Sigmoid colon (tissue), 7 donors: ENCODE measurements at places on chromosomes 2 and 18. TPM values are rescaled to one million over a fixed set of nuclear protein-coding genes. Genes with fewer than 3 reads are reported as not detected.

GRCh38 chr2:70977605-70978205 lies 725 bp upstream of the ANKRD53 start:
- DNase-seq, result peak; percentile 81

CIB4 gene
- not detected for polyA plus RNA-seq

DNA sequence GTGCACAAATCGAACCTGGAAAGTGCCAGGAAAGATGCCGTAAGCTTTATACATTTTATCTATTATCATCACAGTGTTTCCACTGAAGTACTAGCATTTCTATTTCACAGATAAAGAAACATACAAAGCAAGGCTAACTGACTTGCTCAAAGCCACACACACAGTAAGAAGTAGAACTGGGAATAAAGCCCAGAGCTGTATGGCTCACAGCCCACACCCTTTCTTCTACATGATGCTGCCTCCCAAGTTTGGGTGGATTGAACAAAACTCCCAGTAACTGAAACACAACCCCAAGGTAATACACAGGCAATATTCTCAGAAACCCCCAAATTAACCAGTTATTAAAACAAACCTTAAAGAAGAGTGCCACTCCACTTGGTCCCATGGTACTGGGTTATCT lies 11.2 kb downstream of the SAP130 start:
- DNase-seq, result no peak

MAL gene
- 0.69 TPM for polyA plus RNA-seq

DNA sequence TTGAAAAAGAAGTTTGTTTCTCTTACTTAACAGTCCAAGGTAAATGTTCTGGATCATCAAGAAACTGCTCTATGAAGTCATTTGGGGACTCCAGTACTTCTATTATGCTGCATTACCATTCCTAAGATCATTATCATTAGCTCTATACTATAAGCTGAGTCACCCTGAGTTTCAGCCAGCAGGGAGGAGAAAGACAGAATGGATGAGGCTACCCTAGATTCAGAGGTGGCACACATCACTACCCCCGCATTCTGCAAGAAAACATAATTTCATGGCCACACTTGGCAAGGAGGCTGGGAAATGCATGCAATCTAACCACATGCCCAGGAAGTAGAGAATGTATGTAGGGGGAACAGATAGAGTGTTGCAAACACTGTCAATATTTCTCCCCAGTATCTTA lies 16.6 kb upstream of the LNPK start:
- DNase-seq, result no peak

GRCh38 chr2:74668087-74668486 lies 14.0 kb downstream of the SEMA4F start:
- no peak for DNase-seq

HNMT gene
- 118 TPM for polyA plus RNA-seq

GRCh38 chr18:22110461-22110924 lies 58.9 kb upstream of the GATA6 start:
- DNase-seq, result no peak

DNA sequence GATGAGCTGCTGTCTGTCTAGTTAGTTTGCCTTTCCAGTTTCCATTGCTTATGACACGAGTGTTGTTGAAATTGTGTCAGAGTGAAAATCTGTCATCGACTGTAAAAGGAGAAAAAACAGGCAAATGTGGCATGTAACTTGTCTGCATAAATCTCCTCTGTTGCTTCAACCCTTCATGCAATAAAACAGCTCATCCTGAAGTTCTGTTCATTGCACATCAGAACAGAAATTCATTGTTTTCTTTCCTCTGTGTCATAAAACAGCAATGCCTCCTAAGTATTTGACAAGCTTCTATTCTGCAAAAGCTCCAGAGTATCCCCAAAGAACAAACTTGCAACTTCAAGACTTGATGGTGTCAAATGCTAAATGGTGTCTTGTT lies 432.1 kb downstream of the MEIS1 start:
- no peak for DNase-seq

FTCDNL1 gene
- not detected for polyA plus RNA-seq

- DNase-seq, result no peak
Observed at GRCh38 chr2:223513771-223514455, 88.2 kb downstream of the SCG2 start.

DNA sequence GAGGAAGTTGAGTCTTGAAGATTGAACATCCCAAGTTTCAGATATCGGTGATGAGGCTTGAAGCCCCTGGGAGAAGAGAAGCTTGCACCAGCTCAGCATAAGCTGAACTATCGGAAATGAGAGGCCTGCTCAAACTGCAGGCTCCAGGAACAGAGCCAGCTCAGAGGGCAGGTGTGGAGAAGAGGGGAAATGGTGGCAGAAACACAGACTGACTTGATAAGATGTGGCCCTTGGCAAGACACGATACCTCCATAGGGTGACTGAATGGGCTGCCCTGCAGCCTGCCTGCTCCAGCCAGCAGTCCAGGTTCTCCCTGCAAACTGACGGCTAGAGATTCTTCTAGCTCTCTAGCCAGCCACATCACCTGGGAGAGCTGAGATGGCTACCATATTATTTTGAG lies 86.6 kb downstream of the MYT1L start:
- DNase-seq, result no peak

DNA sequence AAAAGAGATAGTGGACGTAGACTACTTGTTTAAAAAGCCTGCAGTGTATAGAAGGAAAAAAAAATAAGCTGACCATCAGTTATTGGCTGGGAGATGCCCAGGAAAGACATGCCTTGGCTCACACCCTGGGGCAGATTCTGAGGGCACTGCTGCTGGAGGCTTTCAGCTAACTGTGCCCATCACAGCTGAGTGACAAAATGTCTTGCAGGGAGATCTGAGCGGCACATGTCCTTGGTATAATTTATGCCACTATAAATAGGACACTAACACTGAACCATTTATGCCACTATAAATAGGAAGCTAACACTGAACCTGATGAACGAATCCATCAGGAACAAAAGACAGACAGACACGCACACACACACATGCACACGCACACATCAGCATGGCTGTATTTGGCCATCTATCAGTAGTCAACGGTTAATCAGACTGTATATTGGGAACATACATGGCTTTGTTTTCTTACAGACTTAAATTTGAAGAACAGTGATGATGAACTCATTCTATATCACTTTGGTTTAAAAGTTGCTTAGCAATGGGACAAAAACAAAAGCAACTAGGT lies 68.2 kb upstream of the NOSTRIN start:
- DNase-seq, result no peak

PELI1 gene
- polyA plus RNA-seq, result 21.5 TPM

- no peak for DNase-seq
Observed at GRCh38 chr2:6941299-6942046, 24.3 kb downstream of the RNF144A start.

DNA sequence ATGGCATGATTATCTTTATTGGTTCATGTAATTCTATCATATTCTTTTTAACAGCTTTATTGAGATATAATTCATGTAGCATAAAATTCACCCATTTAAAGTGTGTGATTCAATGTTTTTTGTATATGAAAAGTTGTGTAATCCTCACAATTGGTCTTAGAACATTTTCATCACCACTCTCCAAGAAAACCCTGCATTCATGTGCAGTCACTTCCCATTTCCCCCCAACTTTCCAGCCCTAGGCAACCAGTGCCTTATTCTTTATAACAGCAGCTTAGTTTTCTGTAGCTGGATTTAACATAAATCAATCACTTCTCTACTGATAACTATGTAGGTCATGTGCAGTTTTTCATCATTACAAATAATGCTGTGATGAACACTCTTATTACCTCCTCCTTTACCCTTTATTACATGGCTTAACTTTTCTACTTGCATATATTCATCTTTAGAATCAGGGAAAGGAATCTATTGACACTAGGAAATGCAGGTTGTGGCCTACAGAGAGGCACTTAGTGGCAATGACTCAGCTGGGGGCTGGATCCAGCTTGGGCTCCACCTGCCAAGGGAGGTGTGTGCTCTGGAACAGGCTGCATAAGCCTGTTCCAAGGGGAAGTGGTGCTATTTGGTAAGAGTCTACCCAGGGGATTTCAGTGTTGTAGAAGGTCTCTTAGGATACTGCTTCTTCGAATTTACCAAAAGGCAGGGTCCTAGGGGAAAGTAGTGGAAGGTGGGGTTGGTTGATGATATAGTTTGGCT lies 89.1 kb downstream of the ETAA1 start:
- DNase-seq, result no peak

STPG4 gene
- polyA plus RNA-seq, result not detected
